ENCODE measurements at places on chromosomes 2 and 18.

- DNase-seq = no peak
Measured at GRCh38 chr2:102841107-102841840, 79.4 kb downstream of the TMEM182 start.

- DNase-seq = no peak
Measured at GRCh38 chr2:172704072-172704936, 31.3 kb upstream of the RAPGEF4 start.

DNA sequence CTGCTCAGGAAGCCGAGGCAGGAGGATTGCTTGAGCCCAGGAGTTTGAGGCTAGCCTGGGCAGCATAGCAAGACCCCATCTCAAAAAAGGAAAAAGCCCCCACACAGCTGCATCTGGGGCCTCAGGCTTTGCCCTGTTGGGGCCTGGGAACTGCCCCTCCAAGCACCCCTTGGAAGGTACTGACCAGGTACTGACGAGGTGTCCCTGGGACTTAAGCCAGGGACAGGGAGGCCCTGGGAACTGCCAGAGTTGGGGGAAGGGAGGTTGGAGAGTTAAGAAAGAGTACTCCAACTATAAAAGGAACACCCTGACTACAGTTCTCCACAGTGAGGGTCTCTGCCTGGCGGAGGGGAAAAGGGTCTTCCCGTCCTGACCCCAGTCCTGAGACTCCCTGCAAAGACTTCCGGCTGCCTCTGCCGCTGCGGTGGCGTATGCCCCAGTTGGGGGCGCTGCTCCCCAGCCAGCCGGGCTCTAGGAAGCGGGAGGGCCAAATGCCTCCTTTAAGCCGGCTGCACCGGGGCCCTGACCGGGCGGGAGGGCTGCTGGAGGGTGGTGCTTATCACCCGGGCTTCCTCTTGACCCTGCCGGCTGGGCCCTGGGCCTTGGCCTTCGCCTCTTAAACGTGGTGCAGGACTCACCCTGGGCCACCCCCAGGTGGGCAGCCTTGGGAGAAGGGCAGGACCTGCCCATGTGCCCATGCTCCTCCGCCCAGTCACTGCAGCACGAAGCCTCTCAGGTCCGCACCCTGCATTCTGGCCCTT lies 12.8 kb downstream of the SLC30A3 start:
- DNase-seq = peak; percentile 27

DNA sequence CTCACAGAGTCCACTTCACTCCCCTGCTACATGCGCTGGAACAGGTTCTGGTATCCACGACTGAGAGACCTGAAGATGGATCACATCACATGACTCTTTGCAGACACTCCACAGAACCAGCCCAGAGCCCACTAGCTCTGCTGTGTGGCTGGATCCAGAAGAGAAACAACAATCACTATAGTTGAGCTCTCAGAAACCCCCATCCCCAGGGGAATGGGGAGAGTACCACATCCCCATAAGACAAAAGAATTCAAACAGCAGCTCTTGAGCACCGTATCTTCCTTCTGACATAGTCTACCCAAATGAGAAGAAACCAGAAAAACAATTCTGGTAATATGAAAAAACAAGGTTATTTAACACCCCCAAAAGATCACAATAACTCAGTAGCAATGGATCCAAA lies 76.4 kb downstream of the ZSWIM2 start:
- DNase-seq = no peak

DNA sequence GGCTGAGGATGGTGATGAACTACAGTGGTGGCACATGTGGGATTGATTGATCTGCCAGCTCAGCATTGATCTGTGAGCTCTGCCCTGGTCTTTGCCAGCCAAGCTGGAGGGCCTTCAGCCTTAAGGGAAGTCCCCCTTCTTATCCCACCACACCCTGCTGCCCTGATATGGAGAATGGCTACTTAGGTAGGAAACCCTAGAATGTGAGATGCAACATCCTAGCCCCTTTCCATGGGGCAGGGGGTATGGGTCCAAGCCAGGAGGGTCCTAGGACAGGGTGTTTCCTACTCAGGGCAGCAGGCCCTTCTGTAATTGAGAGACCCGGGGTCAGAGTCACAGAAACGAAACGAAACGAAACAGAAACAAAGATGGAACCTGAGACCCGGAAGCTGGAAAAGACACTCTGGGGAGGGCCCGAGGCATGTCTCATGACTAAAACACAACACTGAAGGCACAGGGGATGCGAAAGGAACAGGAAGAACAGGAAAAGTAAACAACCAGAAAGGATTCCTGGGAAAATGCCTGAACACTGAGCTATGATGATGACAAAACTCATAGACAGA lies 16.9 kb upstream of the SULT1C2 start:
- no peak for DNase-seq

DNA sequence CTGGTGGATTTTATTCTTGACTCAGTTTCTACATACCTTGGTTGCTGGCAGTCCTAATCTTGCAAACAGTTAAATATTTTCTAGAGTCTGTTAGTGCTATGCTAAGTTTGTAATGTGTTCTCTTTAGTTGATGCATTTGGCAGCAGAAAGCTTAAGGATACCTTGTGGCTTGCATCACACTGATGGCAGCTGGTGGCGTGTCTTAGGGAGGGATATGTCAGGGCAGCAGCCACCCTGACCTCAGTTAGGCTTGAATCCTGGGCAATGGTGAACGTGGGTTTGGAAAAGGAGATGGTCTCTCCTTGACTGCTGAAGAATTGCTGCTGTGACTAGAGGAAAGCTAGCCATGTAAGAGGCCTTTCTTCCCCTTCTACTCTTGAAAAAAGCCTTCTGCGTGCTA lies 4.2 kb downstream of the IAH1 start:
- no peak for DNase-seq

GRCh38 chr2:135164431-135164830 lies 112.3 kb downstream of the RAB3GAP1 start:
- DNase-seq = no peak

DNA sequence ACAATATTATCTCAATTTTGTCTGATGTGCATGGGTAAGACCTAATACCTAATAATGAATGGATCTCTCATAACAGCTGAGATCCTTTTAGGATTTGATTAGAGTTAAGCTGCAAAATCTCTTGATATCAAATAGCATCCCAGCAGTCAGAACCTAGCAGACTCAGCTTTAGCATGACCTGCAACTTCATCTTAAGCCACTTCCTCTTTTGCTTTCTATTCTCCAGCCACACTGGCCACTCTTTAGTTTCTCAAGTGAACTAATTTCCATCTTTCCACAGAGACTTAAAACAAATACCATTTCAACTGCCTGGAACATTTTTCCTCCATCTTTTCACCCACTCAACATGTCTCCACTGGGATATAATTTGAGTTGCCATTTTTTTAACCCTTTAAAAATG lies 1251.6 kb upstream of the ZEB2 start:
- no peak for DNase-seq

- no peak for DNase-seq
Measured at GRCh38 chr2:211457325-211457724, 900.9 kb downstream of the CPS1 start.

- no peak for DNase-seq
Measured at GRCh38 chr18:77822632-77823031, 573.0 kb downstream of the GALR1 start.

DNA sequence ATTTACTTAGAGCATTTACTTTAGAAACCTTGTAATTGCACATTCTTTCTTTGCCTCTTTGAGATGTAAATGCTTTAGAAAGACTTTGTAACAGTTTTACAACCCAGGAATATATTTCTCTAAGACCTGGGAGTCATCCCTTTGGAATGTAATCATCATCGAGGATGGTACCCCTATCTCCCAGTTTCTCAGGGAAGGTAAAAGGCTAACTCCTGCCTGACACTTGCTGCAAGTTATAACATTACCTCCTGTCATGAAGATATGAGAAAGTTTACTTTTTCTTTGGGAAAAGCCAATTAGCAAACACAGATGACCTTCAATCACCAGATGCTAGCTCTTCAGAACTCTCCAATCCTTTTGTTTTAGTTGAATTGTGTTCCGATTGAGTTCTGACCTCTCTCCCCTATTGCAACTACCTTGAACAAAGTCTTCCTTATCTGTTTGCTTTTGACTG lies 420.3 kb upstream of the FSIP2 start:
- DNase-seq = no peak

DNA sequence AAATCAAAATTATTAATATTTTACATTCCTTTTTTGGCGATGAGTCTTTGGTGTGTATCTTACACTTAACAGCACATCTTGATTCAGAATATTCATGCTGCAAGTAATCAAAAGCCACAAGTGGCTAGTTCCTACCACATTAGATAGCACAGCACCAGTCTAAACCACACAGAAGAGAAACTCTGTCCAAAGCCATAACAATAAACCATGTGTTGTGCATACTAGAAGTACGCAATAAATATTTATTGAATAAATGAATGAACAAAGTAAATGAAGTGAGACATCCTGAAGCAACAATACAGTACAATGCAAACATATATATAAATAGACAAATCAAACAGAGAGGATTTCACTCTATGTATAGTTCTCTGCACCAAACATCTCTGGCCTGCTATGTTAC lies 287.3 kb downstream of the EXOC6B start:
- DNase-seq = no peak

DNA sequence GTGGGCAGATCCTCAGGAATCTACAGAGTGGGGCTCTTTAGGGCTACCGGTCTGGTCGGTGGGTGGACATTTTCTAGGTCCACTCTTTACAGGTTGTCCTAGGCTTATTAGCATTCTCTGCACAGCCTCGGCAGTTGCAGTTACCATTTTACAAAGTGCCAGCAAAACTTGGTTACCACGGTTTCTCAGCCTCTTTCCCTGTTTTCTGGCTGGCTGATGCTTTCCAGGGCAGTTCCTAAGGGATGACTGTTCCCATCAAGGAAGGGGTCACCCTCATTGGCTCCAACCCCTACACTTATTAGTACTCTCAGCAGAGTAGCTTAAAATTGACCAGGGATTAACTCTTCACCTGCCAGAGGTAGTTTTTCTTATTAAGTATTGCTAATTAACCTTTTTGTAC lies 2.0 kb upstream of the AQP4 start:
- no peak for DNase-seq
